ENCODE measurements at places on chromosomes 11 and 22. TPM values are rescaled to one million over a fixed set of nuclear protein-coding genes. Genes with fewer than 3 reads are reported as not detected.

The SULT4A1 gene
- not detected for total RNA-seq

DNA sequence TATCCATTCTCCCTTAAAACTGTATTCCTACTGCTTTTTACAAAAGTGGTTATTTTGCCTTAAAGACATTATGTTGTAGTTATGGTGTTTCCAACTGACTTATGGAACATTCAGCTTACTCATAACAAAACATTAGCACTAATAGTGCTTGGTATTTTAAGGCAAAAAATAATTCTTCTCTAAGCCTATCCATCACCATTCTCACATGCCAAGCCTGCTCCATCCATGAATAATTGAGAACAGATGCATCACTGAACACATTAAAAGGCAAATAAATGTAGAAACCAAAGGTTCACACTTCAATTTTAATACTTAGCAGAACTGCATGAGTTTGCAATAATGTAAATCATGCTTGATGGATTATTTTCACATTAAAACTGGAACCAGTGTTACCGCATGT, 42.3 kb upstream of the DDI1 start:
- no peak for DNase-seq
- no peak overlapping the region for H3K4me3 ChIP-seq
- no peaks in the 10 kb centered on the region for H3K27me3 ChIP-seq
- no peak overlapping the region for H3K27ac ChIP-seq

DNA sequence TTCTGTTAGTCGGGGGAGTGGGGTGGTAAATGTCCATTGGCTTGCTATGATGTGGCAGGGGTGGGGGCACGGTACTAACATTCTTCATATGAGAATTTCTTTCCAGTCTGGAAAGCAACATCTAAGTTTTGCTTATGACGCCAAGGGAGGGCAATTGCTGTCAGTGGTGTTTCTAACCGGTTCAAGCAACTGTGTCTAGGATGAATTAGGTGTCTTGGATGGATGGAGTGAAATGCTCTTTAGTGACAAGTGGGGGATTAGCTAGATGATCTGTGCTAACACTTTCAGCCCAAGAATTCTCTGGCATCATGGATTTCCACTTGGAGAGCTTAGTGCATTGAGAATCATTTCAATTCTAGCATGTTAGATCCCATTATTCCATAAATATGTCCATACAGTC, 262.6 kb upstream of the SORL1-AS1 start:
- DNase-seq, result no peak
- no peak overlapping the region for H3K4me3 ChIP-seq
- H3K36me3 ChIP-seq, result no peaks in the 10 kb centered on the region

DNA sequence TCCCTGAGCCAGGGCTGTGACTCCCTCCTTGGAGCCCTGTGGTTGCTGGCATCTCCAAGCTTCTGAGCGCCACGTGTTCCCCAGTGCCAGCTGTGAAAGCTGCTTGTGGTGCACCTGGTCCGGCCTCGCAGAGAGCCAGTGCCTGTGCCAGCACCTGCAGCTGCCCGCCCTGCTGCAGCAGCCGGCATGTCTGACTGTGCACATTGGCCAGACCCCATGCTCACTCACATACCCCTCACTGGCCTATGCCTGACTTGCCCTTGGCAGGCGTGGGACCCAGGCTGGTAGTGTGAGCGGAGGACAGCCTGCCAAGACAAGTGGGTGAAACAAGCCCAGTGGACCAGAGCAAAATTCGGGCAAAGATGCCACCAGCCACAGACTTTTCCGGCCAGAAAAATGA, 9.8 kb downstream of the MRPL48 start:
- H3K27me3 ChIP-seq, result no peaks in the 10 kb centered on the region
- no peaks in the 10 kb centered on the region for H3K4me1 ChIP-seq
- peaks cover 5% of the 10 kb centered on the region for H3K36me3 ChIP-seq
- no peak for DNase-seq
- no peak overlapping the region for H3K27ac ChIP-seq

- DNase-seq, result no peak
- no peak overlapping the region for H3K27ac ChIP-seq
- peaks cover 21% of the 10 kb centered on the region for H3K4me1 ChIP-seq
- H3K4me3 ChIP-seq, result no peak overlapping the region
Observed at GRCh38 chr11:46390331-46391171, 1.0 kb downstream of the CHRM4 start.

DNA sequence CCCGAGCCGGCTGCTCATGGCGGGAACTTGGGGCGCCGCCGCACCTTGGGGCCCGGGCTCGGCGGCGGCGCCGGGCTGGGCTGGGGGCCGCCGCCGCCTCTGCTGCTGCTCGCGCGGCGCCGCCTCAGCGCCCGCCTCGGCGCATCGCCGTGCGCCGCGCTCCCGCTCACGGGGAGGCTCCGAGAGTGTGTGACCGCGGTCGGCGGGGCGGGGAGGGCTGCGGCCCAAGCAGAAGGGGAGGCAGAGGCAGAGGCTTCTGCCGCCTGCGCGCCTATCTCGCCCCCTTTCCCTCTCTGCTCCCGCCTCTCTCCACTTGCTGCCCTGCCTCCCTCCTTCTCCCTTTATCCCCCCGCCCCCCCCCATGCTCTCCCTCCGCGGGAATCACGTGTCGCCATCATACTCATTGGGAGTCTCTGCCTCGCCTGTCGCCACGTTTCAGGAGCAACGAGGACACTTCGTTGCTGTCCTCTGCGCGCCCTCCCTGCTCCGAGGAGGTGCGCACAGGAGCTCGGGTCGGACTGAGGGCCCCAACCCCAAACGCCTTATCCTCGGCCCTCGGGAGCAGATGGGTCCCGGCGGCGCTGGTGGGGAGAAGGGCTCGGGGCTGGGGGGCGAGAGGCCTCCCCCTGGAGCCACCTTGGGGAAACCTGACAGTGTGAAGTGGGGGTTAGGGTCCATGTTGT, at the start of gene GUCY1A2:
Gene GUCY1A2, minus strand, starts transcription at position 258 of the 683 bp plus-strand sequence. CDS start 421 bp downstream, outside the sequence.
- H3K36me3 ChIP-seq, result no peaks in the 10 kb centered on the region
- peaks cover 4% of the 10 kb centered on the region for H3K27me3 ChIP-seq
- no peaks in the 10 kb centered on the region for H3K4me1 ChIP-seq
- H3K27ac ChIP-seq, result no peak within 1 kb of the TSS
